ENCODE measurements at places on chromosomes 5 and 9.

DNA sequence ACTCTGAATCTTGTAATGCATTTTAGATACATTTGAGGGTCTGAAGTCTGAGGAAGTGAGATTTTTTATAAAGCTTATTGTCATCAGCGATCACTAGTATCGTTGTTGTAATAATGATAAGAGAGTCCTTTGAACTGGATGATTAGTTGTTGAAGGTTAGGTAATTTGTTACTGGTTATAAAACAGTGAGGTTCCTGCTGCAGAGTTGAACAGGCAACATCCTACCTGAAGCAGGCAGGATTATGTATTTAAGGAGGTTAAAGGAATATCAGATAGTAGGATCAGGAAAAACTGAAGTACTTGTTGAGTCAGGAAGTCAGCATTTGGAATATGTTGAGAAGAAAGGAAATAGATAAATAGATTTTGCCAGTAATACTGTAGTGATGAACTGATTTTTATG is 106.7 kb downstream of the VPS13A start:
- no peak for DNase-seq

DNA sequence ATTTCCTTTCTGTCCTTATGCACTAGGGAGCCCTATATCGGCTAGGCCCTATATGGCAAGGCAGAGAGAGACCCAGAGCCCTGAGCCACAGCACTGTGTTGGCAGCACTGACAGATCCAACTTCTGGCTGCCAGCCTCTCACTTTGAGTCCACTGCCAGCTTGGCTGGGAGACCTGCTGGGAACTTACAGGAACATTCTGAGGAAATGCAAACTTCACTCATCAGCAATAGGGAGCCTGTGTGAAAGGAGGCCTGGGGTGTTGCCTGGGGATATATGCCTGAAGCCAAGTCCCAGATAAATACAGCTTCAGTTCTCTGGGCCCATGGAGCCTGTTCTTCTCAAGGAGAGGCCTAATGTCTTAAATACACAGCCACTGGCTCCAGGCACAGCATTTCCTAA is 78.0 kb downstream of the ADRB2 start:
- no peak for DNase-seq

- no peak for DNase-seq
Observed at GRCh38 chr9:109270441-109270840, 50.4 kb downstream of the EPB41L4B start.

GRCh38 chr9:98341157-98342097 is 86.0 kb upstream of the TBC1D2 start:
- no peak for DNase-seq

- no peak for DNase-seq
Observed at GRCh38 chr5:4700069-4700468, 440.1 kb upstream of the ADAMTS16 start.

- no peak for DNase-seq
Observed at GRCh38 chr5:109786206-109786855, 96.6 kb downstream of the MAN2A1 start.

DNA sequence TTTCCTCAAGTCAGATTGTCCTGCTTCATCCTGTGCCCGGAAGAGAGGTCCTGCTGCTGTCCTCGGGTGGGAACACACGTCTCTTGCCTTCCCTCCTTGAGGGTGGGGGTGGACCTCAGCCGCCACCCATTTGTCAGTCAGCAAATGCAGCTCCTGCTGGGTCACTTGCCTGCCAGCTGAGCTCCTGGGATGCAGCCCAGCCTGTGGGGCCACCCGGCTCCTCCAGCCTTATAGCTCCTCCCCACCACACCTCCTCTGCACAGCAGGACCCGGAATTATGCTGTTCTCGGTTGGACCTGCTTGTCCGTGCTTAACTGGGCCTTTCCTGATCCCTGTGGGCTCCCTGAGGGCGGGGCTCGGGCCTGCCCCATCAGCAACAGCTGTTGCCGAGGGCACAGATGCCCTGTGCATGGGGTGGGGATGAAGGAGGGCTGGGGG is 52.7 kb downstream of the RXRA start:
- DNase-seq: no peak

DNA sequence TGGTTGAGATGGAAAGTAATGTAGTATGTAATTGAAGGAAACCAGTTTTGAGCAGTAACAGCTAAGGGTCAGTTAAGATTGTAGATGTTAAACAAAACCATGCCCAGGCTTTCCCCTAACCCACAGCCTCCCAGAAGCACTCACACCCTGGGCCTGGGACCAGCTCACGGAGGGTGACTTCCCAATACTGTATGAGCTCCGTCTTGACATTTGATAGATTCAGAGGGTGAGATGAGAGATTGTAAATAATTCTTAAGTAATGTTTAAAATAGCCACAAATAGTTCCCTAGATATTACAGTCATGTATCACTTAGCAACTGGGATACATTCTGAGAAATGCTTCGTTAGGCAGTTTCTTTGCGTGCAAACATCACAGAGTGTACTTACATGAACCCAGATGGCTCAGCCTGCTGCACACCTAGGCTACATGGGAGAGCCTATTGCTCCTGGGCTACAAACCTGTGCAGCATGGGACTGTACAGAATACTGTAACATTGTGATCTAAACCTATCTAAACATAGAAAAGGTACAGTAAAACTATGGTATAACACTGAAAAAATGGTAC is 140.7 kb downstream of the FANCC start:
- no peak for DNase-seq

- DNase-seq: no peak
Observed at GRCh38 chr5:2178071-2178477, 295.3 kb upstream of the IRX4 start.

DNA sequence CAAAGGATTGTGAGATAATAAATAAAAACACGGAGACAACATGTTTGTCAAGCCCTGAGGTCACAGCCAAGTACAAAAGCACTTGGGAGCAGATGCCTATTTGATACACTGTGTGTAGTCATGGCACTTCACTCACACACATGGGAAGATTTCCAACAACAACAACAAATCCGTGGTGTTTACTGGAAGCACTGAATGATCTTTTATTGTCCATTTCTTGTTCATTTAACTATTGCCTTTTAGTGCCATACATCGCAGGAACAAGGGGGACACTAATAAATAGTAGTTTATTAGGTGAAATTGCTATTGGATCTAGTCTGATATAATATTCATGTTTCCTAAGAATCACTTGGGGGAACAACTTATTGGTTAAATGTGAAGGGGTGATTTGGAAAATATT is 20.4 kb upstream of the GDNF start:
- DNase-seq: no peak

- DNase-seq: no peak
Observed at GRCh38 chr5:20113031-20113715, 125.2 kb upstream of the CDH18 start.

DNA sequence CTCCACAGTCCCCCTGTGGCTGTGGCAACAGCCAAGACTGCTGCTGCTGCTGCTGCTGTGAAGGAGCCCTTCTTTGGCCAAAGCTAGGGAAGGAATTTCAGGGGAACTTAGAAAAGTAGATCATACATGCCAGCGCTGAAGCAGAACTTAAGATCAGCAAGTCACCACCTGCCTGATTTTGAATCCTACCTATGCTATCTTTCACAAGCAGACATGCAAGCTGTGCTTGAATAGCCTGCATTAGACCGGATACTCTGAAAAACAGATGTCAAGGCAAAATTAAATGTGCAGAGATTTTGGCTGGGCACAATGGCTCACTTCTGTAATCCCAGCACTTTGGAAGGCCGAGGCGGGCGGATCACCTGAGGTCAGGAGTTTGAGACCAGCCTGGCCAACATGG is 99.3 kb upstream of the ZNF366 start:
- no peak for DNase-seq

DNA sequence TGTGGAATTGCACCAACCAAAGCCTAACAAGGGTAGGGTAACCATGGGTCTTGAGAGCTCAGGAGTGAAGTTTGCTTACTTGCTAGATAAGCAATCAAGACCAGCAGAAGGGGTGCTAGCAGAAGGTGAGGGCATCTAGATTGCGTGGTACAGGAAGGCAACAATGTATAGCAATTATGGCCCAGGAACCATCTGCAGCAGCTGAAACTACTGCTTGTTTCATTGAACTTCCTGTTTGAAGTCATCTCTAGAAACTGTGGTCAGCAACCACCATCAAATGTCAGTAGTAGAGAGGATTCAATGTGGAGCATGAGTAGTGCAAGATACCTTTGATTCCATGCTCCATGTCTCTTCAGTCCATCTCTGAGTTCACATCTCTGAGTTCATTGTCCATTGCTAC is 462.1 kb upstream of the GRAMD2B start:
- DNase-seq: no peak

DNA sequence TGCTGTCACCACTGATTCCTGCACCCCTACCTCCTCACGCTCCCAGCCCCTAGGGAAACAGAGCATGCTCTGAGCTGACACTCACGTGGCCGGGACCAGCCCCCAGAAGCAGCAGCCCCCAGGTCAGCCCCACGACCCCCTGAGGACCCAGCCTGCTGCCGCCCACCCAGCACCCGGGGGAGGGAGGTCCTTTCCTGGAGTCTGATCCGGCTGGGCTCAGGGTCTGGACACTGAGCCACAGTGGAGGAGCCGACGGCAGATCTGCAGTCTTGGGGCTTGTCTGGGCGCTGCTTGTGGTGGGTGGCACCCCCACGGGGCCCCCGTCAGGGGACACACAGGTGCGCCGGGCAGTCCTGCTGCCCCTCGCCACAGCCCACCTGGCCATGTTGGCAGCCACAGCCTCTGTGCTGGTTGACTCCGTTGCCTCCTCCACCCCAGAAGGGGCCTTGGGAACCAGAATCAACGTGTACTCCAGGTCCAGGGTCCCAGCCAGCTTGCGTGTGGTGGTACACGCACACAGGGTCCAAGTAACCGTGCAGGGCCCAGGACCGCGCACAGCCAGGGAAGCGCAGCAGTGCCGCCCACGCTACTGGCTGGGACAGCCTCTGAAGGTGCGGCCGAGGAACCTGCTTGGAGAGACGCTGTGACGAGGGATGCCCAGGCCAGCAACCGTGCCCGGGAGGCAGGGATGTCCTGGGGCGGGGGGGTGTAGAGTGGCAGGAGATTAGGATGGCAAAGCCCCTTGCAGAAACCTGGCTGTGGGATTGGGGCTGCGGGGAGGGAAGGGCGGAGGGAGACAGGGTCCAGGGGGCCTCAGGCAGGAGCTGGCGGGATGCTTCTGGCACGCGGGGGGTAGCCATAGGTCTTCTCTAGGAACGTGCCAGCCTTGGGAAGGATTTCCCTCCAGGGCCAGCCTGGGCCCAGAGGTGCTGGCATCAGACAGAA is 3.5 kb downstream of the DNLZ start:
- no peak for DNase-seq

- no peak for DNase-seq
Observed at GRCh38 chr9:121601194-121601593, 50.2 kb upstream of the DAB2IP start.

GRCh38 chr5:178176791-178177190 is 10.4 kb downstream of the GMCL2 start:
- DNase-seq: no peak

- no peak for DNase-seq
Observed at GRCh38 chr9:36575411-36575882, 2.8 kb downstream of the MELK start.

DNA sequence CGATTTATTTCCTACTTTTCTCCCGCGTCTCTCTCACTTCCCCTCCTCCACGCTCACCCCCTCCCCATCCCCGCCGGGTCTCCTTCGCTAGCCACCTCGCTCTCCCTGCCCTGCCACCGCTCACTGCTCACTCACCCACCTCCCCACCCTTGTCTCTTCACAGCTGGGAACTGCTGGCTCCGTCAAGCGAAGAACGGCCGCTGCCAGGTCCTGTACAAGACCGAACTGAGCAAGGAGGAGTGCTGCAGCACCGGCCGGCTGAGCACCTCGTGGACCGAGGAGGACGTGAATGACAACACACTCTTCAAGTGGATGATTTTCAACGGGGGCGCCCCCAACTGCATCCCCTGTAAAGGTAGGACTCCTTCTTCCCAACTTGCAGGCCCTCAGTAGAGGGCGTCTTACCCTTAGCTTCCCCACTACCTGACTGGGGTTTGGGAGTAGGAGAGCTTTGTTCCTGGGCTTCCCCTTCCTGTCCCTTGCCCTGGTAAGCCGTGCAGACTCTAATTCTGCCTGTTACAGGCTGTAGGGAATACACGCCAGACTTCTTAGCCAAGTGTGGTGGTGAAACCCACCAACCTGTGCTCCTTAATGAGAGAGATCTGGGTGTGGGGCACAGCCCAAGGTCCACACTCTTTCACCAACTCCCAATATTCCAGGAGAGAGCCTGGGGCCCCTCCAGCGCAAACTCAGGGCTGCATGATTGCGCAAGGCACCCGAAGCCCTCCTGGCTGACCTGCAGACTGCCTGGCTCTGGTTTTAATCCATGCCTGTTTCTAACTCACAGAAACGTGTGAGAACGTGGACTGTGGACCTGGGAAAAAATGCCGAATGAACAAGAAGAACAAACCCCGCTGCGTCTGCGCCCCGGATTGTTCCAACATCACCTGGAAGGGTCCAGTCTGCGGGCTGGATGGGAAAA is 2.5 kb downstream of the FST start:
- DNase-seq: no peak

DNA sequence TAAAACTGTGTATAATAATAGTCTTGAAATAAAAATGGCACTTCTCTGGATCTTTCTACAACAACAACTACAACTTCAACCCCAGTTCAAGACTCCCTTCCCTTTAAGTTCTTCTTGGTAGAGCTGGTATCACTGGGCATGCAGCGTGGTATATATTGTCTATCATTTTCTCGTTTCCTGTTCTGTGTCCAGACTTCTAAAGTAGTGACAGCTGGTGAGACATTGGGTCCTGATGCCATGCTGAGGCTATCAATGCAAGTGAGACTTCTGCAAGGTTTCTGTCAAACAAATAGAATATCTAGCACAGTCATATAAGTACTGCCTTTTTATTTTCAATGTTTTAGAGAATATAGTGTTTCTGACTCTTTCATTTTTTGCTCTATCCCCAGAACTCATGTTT is 123.0 kb upstream of the GRIN3A start:
- no peak for DNase-seq

DNA sequence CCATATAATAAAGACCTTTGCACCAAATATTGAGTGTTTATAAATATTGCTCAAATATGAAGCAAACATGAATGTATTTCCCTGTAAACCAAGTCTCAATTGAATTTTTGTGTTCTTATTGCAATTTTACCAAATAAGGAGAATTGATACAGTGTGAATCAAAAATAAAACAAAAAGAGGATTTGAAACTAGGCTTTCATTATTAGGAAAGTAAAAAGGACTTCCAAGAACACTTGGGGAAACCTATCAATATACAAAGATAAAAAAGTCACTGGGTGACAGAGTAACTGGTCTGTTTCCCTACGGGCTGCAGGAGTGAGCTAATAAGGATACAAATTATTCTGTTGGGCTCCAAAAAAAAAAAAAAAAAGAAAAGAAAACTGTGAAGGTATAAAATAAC is 44.8 kb upstream of the SNX2 start:
- DNase-seq: no peak

DNA sequence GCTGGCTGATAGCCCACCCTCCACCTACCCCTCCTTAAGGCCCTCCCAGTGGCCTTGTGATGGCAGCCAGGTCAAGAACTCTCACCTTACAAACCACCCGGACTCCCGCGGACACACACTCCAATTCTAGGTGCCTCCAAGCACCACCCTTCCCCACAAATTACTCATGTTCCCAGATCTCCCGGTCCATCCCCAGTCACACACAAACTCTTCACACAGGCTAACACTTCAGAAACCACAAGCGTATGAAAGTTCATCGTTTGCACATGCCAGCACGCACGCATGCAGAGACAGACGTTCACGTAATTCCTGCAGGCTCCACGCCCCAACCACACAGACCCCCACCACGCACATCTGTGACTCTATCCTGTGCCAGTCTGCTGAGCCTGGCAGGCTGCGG is 18.0 kb downstream of the NR5A1 start:
- no peak for DNase-seq

- no peak for DNase-seq
Observed at GRCh38 chr9:266228-266627, 51.6 kb downstream of the DOCK8 start.

- DNase-seq: no peak
Observed at GRCh38 chr5:180222056-180222455, 13.0 kb upstream of the RASGEF1C start.

Measured in stimulated activated CD4-positive, alpha-beta T cell treated with anti-CD3 and anti-CD28 coated beads, Interleukin-12 subunit alpha, Interleukin-12 subunit beta, amount 100 ng/mL, for 4 hours (primary cell).